ENCODE measurements at places on chromosomes 6 and 20. TPM values are rescaled to one million over a fixed set of nuclear protein-coding genes. Genes with fewer than 3 reads are reported as not detected.

Gene CARMIL1
- total RNA-seq: 1.9 TPM

Gene CST3
- total RNA-seq: 0.82 TPM

Gene ZSWIM3
- 6.3 TPM for total RNA-seq

Gene CCN6
- total RNA-seq: not detected

Gene RPS10
- 1,684 TPM for total RNA-seq

Gene TTK
- total RNA-seq: 26.2 TPM

Gene RBM24
- total RNA-seq: not detected

Gene ZC3H12D
- total RNA-seq: 15.0 TPM

Gene GFRAL
- total RNA-seq: not detected

Gene PI16
- total RNA-seq: not detected

Gene GPX5
- not detected for total RNA-seq

Gene C20orf202
- not detected for total RNA-seq

Gene ADAT2
- 37.6 TPM for total RNA-seq

Gene GUCA1A
- 0.18 TPM for total RNA-seq

Gene FAM209B
- 1.8 TPM for total RNA-seq

Gene FOXS1
- total RNA-seq: not detected

Gene RUNX2
- total RNA-seq: 60.8 TPM

Gene FOXQ1
- not detected for total RNA-seq

Gene KIF13A
- total RNA-seq: not detected

Gene COL21A1
- total RNA-seq: not detected

Gene COL9A1
- total RNA-seq: not detected

Gene CCDC170
- not detected for total RNA-seq

Gene MRAP2
- total RNA-seq: not detected

Gene NR2E1
- total RNA-seq: not detected

Gene OLIG3
- not detected for total RNA-seq

Gene IL17F
- not detected for total RNA-seq

Gene PRR18
- total RNA-seq: 0.14 TPM

Gene PRDM1
- total RNA-seq: 52.3 TPM
